ENCODE measurements at places on chromosomes 5 and 9.
A peak's percentile ranks its signal among the peaks of the same experiment; 100 is the strongest.

- peak; percentile 30 for DNase-seq
Observed at GRCh38 chr5:147805030-147805454, 22.5 kb upstream of the JAKMIP2 start.

- peak; percentile 23 for DNase-seq
Observed at GRCh38 chr5:91534332-91534731, 151.2 kb upstream of the ARRDC3 start.

GRCh38 chr5:97162045-97162444, 19.6 kb upstream of the LIX1 start:
- DNase-seq, result peak; percentile 64

GRCh38 chr5:57199866-57200265, 26.0 kb downstream of the GPBP1 start:
- DNase-seq, result no peak

DNA sequence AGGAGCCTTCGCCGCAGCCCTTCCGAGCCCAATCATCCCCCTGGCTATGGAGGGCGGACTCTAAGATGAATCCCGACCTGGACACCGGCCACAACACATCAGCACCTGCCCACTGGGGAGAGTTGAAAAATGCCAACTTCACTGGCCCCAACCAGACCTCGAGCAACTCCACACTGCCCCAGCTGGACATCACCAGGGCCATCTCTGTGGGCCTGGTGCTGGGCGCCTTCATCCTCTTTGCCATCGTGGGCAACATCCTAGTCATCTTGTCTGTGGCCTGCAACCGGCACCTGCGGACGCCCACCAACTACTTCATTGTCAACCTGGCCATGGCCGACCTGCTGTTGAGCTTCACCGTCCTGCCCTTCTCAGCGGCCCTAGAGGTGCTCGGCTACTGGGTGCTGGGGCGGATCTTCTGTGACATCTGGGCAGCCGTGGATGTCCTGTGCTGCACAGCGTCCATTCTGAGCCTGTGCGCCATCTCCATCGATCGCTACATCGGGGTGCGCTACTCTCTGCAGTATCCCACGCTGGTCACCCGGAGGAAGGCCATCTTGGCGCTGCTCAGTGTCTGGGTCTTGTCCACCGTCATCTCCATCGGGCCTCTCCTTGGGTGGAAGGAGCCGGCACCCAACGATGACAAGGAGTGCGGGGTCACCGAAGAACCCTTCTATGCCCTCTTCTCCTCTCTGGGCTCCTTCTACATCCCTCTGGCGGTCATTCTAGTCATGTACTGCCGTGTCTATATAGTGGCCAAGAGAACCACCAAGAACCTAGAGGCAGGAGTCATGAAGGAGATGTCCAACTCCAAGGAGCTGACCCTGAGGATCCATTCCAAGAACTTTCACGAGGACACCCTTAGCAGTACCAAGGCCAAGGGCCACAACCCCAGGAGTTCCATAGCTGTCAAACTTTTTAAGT, 819 bp downstream of the ADRA1B start:
- no peak for DNase-seq

GRCh38 chr9:2448193-2448738, 173.3 kb upstream of the VLDLR start:
- no peak for DNase-seq

DNA sequence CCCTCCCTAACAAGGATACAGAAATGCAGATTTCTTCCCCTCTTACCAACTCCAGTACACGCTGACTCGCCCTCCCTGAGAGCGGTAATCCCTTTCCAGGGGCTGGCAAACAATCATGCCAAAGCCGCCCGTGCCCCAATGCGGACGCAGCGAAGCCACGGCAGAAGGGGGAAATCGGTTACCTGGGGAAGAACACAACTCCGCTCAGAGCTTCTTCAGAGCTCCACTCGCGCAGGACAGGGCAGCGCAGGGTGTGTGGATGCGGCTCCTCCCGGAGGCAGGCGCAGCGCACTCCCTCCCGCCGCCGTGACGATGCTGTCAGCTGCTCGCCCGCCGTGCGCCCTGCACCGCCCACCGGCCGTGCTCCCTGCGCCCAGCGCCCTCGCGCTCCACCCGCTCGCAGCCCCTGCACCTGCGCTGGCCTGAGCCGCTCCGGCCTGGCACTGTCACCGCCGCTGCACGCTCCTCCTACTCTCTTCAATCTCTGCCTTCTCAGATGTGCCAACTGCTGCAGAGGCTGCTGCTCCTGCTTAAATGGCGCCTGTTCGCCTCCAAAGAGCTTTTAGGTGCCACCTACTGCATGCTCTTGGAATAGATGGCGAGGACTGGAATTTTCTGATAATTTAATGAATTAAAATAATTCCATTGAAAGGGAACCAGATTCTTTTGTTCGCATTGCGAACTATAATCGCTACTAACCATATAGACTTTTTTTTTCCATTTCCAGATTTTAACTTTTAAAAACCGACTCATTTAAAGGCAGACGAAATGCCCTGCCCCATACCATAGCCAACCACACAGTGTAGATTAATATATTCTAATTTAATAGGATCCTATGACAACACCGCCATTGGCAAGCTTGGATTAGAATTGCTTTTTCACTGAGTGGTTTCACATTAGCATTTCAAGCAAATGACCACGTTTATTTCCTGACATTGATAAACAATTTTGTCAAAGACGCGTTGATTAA, at the start of gene DIRAS2:
TSS of gene DIRAS2 (minus strand) at position 255 of the 970 bp plus-strand sequence. CDS start 28,997 bp downstream, outside the sequence.
- no peak for DNase-seq

- no peak for DNase-seq
Observed at GRCh38 chr5:132394667-132395259, 25.3 kb downstream of the SLC22A5 start.

- DNase-seq, result no peak
Observed at GRCh38 chr5:142032747-142033631, 20.2 kb upstream of the GNPDA1 start.

Measured in HCEC 1CT (cell line).